ENCODE measurements at places on chromosomes 2 and 18. TPM values are rescaled to one million over a fixed set of nuclear protein-coding genes. Genes with fewer than 3 reads are reported as not detected.

Gene CD226
- 0.32 TPM for total RNA-seq

Gene PARD6G
- total RNA-seq: 1.5 TPM

Gene SIX3
- total RNA-seq: not detected

Gene LCT
- total RNA-seq: 0.02 TPM

Gene AGXT
- total RNA-seq: 0.30 TPM

Gene WNT10A
- not detected for total RNA-seq

Gene PRKCE
- total RNA-seq: 22.8 TPM

Gene VRK2
- total RNA-seq: 17.1 TPM

Gene FHL2
- 114 TPM for total RNA-seq

Gene ALPP
- not detected for total RNA-seq

Gene ESPNL
- 0.22 TPM for total RNA-seq

Gene KCNK3
- total RNA-seq: 0.06 TPM
